ENCODE measurements at places on chromosomes 4 and X. TPM values are rescaled to one million over a fixed set of nuclear protein-coding genes. Genes with fewer than 3 reads are reported as not detected.

DNA sequence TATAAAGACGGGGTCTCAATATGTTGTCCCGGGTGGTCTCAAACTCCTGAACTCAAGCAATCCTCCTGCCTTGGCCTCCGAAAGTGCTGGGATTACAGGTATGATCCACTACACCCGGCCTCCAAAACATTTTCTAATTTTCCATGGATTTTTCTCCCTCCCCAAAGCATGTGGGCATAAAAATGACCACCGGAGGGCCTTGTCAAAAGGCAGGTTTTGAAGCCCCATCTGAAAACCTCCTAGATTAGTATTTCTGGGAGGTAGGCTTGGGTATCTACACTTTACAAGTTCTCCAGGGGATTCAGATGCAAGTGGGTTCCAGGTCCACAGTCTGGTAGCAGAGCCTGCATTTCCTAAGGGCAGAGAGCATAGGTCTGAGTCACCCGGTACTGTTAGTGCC is 1.4 kb upstream of the GPR173 start:
- no peak for DNase-seq

The FAM53A gene
- total RNA-seq, result 1.0 TPM

The HPGDS gene
- not detected for total RNA-seq

The GAGE12D gene
- not detected for total RNA-seq

The CFAP47 gene
- total RNA-seq, result not detected

The NPY2R gene
- not detected for total RNA-seq
